Left lobe of liver (tissue), 2 donors: ENCODE measurements at places on chromosomes 16 and 17. TPM values are rescaled to one million over a fixed set of nuclear protein-coding genes. Genes with fewer than 3 reads are reported as not detected.

Gene HSF5
- 0.18 TPM for total RNA-seq

Gene KRT23
- total RNA-seq: 0.13 TPM

Gene C17orf78
- total RNA-seq: not detected

Gene C17orf50
- not detected for total RNA-seq

Gene NPIPA8
- total RNA-seq: 0.35 TPM

Gene MT4
- not detected for total RNA-seq

Gene KRT12
- total RNA-seq: not detected

Gene CA7
- total RNA-seq: not detected

Gene EXOC3L1
- 1.8 TPM for total RNA-seq

Gene SLFN13
- 1.6 TPM for total RNA-seq

Gene ST6GALNAC1
- 0.75 TPM for total RNA-seq

Gene RNF227
- 0.23 TPM for total RNA-seq

Gene MARCHF10
- total RNA-seq: not detected

Gene CCDC43
- total RNA-seq: 5.6 TPM

Gene CLUH
- 194 TPM for total RNA-seq

Gene DDX5
- 245 TPM for total RNA-seq

Gene GAST
- not detected for total RNA-seq

Gene DNAJA3
- total RNA-seq: 57.0 TPM

Gene MAP3K14
- total RNA-seq: 6.9 TPM

Gene KRT14
- not detected for total RNA-seq

Gene RIPOR1
- total RNA-seq: 29.7 TPM

Gene RNF222
- total RNA-seq: not detected

Gene ALOX12B
- total RNA-seq: not detected
